ENCODE measurements at places on chromosomes 2 and 18.

GRCh38 chr2:184756161-184756560 is 157.8 kb downstream of the ZNF804A start:
- no peak for DNase-seq

- DNase-seq: peak; percentile 49
These were observed 210.0 kb downstream of the RBM43 start for GRCh38 chr2:151051574-151052220.

GRCh38 chr2:236790963-236791362 is 221.3 kb downstream of the ACKR3 start:
- DNase-seq: no peak

DNA sequence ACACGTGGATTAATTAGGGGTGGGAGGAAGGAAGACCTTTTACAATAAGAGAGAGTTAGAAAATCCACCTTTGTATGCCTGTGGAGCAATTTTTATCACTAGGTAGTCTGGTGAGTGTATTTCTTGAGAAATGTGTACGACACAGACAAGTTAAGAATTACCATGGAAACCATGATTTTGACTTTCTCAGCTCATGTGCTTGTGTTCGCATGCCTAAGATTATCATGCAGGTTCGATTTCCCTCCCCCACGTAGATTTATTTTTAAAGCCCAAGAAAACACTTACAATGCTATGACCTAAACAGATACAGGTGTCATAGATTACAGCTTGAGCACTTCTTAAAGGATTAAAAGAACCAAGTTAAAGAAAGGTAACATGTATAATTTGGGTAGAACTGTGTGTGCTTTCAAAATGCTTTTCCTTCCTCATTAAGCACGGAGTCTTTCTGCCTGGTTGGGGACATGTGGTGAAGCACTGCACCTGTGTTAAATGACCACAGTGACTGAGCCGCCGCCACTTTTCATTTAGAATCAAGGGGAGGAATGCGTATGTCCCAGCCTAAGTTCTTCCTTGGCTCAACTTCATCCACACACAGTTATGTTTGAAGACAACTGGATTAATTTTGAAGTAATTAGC is 16.6 kb downstream of the SERTAD2 start:
- DNase-seq: peak; percentile 23

GRCh38 chr18:23460285-23461273 is 7.5 kb downstream of the RIOK3 start:
- DNase-seq: no peak

- DNase-seq: no peak
These were observed 26.6 kb upstream of the SEH1L start for GRCh38 chr18:12921178-12921577.

DNA sequence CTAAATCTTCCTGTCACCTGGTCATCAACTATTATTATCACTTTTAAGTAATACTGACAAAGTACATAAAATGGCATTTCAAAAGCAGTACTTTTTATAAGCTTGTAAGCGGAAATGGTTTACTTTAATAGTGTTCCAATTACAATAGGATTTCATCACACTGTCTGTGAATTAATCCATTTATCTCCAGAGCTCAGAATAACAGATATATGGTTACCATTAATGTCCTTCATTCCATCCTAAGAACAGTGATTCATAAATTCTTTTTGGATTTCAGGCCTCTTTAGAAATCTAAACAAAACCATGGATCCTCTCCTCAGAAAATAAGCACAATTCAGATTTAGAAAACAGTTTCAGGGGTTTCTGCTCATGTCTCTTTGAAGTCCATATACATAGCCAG is 68.4 kb downstream of the PID1 start:
- no peak for DNase-seq

GRCh38 chr2:222355860-222356259 is 57.1 kb upstream of the PAX3 start:
- no peak for DNase-seq

DNA sequence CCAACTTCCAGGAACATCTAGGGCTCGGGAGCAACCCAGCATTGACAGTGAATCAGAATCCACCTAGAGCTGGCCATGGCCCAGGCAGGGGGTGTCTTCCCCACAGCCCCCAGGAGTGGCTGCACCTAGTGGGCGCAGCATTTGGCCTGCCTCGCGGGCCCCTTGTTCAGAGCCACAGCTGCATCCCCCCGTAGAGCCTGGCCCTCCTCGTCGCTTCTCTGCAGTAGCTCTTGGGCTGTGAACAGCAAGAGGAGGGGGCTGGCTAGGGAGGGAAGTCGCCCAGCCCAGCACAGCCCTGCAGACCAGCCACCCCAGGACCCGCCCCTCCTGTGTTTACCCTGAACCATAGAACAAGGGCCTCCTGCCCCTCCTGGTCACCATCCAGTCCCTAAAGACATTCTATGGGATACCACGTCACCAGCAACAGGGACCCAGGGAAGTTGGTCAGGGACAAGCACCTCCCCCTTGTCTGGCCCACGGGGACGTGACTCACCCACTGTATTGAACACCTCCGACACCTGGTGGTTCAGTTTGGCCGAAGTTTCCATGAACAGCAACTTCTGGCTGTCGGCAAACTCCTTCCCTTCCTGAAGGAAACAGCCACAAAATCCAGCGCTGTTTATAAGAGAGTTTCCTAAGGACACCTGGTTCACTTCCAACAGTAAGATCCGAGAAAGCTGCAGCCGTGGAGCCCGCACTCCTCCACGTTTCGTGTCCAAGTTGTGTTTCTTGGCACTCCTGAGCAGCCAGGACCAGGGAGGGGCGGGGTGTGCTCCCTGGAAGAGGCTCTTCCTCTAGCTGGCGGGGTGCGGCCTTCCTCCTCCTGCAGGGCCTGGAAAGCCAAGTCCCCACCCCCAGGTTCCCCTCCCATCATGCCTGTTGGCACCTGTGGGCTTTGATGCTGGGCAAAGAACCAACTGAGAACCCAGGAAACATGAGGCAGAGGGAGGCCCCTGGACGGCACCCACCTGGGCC is 8.8 kb downstream of the PRLH start:
- DNase-seq: no peak

DNA sequence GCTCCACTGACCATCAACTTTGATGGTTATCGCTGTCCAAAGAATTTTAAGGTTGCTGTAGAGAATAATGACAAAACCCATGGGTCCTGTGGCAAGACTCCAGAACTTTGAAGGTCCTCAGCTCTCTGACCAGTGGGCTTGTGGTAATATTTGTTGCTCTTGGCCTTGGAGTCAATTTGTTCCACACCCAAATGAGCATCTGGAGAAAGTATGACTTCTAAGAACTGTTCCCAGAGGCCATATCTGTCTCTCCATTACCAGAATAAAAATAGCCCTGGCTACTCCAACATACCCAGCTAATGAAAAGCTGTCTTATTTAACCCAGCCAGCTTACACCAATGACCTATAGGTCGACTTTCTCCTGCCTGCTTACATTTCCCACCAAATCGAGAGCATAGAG is 466.4 kb downstream of the MEIS1 start:
- no peak for DNase-seq

DNA sequence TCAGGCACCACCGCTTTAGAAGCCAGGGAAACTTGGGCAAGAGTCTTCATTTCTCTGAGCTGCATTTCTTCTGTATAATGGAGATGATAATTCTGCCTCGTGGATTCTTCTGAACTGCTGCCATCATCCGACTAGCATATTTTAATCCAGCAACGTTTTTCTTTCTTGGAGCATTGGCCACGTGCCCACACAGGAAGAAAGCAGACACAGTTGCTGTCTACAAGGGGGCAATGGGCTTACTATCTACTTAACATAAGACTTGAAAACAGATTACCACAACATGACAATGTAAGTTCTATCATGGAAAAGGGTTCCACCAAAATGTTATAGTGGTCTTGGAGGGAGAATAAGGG is 176.5 kb downstream of the FAM210A start:
- DNase-seq: no peak

GRCh38 chr18:42893977-42894376 is 221.5 kb downstream of the RIT2 start:
- no peak for DNase-seq

- no peak for DNase-seq
These were observed 37.9 kb downstream of the USP34 start for GRCh38 chr2:61432990-61433389.

DNA sequence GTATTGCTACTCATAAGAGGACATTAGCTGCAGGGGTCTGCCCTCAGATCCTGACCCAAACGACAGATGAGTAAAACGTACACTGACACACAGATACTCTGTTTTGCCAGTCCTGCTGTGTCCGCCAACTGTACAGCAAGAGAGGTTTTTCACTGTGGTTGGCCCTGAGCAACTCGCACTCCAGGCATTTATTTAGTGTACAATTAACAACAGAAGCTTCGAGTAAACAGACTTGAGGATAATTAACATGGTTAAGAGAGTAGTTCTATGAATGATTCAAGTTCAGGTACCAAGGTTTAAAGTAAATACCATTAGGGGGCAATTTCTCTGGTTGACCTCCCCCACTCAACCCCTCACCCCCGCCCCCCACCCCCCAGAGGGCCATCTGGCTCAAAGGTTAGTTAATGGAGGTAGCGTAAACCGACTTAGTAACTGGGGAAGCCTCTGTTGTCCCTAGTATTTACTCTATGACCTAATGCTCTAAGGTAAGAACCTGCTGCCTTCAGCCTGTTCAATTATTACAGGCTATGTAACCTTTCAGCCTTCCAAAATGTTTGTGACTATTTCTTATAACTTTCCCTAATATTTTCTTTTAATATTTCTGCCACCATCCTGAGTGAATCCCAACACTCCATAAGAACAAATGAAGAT is 103.9 kb upstream of the XIRP2 start:
- no peak for DNase-seq

DNA sequence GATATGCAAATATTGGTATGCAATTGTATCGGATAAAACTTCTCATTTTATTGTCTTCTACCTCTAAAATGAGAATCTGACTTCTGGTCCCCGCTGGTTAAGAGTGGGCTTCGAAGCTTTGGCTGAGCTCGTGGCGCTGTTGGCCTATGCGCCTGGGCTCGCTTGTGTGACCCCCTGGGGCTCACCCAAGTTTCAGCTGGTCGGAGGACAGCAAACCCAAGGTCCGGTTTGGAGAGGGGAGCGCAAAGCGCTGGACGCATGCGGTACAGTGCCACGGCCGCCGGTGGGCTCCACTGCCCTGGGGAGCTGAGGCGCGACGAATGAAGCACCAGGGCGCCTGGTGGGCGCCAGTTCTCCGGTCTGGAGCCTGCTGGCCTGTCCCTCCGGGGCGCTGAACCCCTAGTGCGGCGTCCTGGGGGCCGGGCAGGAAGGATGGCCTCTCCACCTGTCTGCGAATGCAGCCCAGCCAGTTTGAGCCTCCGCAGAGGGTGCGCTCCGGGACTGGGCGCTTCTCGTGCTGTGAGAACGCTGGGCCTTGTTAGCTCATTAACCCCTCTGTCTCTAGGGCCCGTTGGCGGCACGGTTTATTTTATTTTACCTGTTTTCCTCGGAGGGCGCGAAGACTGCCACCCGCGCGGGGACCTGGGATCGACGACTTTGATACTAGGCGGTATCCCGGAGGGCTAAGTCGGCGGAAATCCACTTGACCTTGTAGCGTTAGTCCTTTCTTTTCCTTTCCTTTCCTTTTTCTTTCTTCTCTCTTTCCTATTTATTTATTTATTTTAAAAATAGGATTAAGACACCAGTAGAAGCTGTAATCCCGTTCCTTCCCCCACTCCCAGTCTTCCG is 10.4 kb downstream of the MEIS1 start:
- peak; percentile 28 for DNase-seq

DNA sequence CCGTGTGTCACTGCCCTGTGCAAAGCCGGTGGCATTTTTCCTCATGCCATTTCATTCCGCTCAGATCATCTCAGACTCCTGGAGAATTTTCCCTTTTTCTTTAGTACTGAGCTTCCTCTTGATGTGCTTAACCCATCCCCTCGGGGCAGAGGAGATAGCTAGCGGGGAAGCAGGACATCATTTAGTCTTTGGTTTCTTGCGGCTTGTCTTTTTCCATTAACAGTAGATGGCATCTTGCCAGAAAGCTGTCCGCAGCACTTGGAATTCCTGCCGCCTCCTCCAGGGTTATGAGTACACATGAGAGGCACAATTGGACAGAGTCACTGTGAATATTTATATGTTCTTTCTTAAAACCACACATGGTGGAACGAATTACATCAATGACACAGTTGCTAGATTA is 226.6 kb downstream of the ALPK2 start:
- no peak for DNase-seq

- no peak for DNase-seq
These were observed 16.0 kb upstream of the ASXL2 start for GRCh38 chr2:25894135-25894830.

DNA sequence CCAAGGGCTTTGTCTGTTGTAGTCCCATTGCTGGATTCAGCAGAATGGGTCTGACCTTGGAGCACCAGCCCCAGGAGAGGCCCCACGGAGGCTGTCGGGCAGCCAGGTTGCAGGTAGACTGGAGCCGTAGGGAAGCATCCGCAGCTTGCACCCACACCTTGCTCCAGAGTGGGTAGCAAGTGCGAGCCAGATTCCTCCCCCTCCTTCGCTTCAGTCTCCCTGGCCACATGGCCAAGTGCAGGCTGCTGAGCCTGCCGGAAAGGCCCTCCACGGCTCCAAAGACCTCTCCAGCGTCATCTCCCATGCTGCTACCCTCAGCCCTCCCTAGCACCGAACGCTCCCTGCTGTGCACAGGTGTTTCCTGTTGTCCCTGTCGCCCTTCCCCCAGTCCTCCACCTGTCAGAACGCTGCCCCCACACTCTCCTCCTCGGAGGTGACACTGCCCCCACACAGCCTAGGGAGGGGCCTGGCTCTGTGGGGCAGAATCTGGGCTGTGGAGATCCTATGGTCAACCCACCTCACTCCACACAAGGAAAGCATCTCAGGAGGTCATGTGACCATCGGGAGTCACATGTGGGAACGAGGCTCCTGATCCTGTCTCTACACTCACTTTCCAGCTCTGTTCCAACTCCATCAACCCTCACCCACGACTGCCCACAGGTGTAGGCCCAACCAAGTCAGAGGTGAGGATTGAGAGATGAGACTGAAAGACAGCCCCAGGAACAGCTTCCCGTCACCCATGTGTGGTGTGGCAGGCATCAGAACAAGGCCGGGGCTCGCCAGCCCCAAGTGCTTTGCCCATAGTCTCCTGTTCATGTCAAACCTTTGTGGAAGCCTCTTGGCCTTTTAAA is 8.3 kb downstream of the KCNF1 start:
- DNase-seq: no peak

GRCh38 chr2:31947871-31948270 is 62.9 kb downstream of the MEMO1 start:
- no peak for DNase-seq

DNA sequence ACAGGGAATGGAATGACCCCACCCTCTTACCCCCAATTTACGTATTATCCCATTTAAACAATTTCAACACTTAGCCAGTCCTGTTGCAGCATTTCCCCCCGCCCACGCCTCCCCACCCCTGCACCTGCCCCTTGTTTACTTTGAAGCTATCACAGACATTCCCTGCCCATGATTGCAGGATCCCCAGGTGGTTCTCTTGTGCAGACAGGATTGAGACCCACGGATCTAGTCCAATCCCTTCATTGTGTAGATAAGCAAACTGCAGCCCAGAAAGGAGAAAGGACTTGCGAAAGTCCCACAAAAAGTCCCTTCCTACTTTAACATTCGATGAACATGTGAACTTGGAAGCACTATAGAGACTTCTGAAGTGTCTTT is 38.9 kb downstream of the TMEM17 start:
- no peak for DNase-seq

Data from MV-4-11 (cell line).